Activated naive CD4-positive, alpha-beta T cell treated with anti-CD3 and anti-CD28 coated beads, Interleukin-2, amount 50 U/mL, for 16 hours (primary cell): ENCODE measurements at places on chromosomes 7 and 10.
A peak's percentile ranks its signal among the peaks of the same experiment; 100 is the strongest.

DNA sequence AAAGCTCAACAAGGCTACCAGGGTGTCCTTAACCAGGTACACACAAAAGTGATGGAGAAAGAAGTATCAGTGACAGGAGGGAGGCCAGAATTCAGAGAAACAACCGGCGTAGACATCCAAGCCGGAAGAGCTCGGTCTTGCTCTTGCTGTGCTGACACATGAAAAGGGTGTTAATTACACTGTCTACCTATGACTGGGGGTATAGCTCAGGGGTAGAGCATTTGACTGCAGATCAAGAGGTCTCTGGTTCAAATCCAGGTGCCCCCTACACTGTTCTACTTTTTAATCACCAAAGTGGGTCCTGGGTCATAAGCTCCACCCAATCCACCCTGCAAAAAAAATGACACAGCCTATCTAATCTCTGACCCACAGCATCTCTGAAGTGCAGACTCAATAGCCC lies 86.9 kb upstream of the ZNF746 start:
- no peak for DNase-seq

GRCh38 chr7:142298009-142298408 lies 40.2 kb upstream of the PRSS58 start:
- no peak for DNase-seq

DNA sequence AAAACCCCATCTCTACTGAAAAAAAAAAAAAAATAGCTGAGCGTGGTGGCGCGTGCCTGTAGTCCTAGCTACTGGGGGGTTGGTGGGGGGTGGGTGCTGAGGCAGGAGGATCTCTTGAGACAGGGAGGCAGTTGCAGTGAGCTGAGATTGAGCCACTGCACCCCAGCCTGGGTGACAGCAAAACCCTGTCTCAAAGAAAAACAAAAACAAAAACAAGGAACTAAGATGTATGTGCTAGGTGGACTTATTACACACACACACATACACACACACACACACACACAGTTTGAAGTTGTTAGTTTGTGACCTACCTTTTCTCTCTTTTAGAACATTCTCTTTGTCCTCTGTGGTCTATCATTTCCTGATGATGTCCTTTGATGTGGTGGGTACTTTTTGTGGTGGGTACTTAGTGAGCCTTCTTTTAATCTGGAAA lies 53.5 kb downstream of the EXOC6 start:
- no peak for DNase-seq

DNA sequence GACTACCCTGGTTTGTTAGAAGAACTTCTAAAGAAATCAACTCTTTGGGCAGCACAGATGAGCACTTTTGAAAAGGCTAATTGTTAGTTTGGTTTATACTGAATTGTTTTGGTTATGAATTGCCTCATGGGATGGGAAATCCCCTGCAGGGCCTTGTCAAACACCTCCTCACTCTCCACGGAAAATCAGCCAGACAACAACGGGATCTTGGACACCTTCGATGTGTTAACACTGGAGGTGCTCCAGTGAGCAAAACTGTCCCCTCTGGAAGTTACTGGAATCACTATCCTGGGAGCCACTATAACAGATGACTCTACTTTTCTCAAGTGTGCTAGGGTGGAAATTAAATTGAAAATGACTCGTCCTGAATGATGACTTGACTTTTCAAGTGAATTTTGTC lies 38.7 kb downstream of the CDK6 start:
- peak; percentile 22 for DNase-seq

DNA sequence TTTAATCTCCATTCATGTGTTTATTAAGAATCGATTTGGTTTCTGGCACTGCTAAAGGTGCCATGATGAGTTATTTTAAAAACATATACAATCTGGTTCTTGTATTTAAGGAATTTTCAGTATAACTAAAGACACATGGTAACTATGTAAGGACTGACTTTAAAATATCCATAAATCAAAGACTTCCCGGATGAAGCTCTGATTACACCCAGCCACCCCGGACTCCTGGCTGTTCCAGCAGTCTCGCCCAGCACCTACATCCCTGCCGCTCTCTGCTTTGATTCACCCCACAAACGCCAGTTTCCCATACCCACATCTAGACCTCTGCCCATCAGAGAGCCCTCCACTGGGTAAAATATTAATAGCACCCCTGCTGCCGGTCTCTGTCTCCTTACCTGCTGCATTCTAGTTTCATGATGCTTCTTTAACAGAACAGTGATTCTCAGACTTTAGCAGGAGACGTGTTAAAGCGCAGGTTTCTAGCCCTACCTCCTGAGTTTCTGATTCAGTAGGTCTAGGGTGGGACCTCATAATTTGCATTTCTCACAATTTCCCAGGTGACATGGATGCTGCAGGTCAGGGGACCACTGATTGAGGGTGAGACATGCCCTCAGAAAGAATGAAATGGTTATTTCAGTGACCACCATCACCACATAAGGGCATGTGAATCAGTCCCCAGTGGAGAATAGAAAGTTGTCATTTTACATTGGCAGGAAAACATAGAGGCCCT lies 185.7 kb downstream of the KIAA1217 start:
- no peak for DNase-seq

GRCh38 chr10:131824371-131825149 lies 76.2 kb upstream of the PPP2R2D start:
- DNase-seq = no peak

DNA sequence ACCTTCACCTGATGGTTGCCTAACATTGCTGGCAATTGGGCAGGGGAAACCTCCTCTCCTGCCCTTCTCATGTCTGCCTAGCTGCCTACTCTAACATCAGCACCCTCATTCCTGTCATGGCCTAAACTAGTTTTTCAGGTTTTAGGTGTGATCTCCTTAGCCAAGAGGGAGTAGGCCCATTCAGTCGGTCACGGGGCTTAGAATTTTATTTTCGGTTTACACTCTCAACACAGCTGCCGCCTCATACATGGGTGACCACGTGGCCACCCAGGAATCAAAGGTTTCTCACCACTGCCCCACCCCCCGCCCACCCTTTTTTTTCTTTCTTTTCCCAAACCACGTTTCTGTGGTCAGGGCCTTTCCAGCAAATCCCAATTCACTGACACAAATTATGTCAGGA lies 97.2 kb downstream of the RALA start:
- DNase-seq = no peak

DNA sequence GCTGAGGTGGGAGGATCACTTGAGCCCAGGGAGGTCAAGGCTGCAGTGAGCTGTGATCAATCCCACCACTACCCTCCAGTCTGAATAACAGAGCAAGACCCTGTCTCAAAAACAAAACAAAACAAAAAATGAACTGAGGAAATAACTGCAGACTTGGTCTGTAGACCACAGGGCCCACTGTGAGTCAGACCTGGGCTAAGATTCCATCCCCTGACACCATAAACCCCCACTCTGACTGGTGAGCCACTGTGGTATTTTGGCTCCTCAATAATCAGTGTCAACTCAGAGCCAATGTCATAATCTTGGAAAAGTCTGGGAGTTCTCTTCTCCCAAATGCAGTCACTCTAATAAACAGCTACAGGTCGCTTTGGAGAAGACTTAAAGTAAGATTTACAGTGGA lies 24.0 kb upstream of the ERCC6 start:
- DNase-seq = no peak

DNA sequence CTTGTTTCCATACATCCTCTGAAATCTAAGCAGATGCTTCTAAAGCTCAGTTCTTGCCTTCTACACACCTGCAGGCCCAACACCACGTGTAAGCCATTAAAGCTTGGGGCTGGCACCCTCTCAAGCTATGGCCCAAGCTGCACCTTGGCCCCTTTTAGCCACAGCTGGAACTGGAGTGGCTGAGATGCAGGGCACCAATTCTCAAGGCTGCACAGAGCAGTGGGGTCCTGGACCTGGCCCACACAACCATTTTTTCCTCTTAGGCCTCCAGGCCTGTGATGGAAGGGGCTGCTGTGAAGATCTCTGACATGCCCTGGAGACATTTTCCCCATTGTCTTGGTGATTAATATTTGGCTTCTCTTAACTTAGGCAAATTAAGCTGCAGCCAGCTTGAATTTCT lies 38.8 kb upstream of the ZMYND11 start:
- DNase-seq = no peak

DNA sequence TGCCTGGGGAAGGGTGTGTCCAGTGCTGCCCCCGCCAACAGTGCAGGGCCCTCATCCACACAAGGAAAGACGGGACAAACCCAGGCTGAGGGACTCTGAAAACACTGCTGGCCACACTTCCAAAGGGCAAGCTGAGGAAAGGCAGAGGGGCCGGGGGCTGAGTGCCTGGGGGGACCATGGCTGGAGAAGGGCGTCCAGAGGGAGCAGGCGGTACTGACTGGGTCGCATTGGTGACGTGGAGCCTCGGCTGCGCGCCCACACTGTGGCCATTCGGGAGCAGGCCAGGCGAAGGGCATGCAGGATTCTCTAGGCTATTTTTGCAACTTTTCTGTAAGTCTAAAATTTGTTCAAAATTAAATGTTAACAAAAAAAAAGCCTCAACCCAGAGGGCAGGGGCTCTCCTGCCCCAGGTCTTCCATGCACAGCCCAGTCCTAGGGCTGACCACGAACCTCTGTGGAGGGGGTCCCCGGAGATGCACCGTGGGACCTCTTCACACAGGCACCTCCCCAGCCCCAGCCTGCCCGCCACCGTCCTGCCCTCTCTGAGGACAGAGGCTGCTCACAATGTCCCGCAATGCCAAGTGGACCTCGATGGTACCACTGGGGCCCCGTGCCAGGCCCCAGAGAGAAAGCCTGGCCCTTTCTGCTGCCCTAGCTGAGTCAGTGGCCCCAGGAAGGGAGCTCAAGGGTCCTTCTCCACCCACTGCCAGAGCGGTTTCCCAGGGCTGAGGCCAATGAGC lies 10.4 kb downstream of the ADAM8 start:
- no peak for DNase-seq

DNA sequence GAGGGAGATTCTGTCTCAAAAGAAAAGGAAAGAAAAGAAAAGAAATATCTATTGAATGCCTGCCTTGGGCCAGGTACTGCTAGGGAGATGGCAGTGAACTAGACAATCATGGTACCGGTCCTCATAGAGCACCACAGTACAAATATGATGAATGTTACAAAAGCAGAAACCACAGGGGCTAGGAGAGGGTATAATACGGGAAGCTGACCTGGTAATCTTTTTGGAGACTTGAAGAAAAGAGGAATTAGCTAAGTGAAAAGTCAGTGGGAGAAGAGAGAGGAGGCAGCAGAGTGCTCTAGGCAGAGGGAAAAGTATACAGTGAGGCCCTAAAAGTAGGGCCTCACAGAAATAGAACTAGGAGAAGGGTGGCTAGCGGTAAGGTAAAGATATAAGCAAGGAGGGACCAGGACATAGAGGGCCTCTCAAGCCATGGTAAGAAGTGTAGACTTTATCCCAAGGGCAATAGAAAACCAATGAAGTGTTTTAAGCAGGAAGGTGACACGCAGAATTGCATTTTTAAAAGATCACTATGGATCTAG lies 42.8 kb upstream of the WNT8B start:
- no peak for DNase-seq

- no peak for DNase-seq
These were observed 29.4 kb upstream of the RAPGEF5 start for GRCh38 chr7:22386206-22386858.

DNA sequence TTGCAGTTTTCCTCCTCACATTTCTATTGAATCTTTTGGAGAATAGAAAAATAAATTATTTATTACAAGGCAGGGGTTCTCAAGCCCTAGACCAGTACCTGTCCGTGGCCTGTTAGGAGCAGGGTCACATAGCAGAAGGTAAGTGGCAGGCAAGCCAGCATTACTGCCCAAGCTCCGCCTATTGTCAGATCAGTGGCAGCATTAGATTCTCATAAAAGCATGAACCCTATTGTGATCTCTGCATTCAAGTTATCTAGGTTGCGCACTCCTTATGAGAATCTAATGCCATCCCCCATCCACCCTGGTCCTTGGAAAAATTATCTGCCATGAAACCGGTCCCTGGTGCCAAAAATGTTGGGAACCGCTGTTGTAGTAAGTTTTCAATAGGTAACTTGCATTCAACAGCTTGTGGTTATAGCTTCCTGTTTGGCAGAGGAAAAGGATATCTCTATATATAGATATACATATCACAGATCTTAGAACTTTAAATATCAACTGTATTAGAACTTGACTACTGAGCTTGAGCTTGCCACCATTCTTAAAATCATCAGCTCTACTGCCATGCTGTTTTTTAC lies 165.1 kb downstream of the AHR start:
- DNase-seq = no peak

DNA sequence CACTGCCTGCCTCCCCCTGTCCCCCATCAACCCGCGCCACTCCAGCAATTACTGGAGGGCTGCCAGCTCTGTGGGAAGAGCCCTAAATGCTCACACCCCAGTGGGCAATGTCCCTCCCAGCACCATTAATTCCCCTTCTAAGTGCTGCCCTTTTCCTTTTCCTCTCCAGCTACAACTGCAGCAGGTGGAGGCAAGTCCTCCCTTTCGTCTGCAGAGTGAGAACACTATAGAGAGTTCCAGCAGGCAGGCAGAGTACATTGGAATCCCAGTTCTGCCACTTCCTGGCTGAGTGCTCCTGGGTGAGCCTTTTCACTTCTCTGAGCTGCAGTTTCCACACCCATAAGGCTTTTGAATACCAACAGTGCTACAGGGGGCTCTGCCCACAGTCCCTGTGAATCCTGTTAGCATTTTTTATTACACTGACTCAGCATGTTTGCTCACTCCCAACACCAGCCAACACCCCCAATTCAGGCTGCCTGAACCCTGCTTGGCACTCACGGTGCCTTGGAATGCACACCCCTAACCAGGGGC lies 447.0 kb downstream of the GRID1 start:
- no peak for DNase-seq

DNA sequence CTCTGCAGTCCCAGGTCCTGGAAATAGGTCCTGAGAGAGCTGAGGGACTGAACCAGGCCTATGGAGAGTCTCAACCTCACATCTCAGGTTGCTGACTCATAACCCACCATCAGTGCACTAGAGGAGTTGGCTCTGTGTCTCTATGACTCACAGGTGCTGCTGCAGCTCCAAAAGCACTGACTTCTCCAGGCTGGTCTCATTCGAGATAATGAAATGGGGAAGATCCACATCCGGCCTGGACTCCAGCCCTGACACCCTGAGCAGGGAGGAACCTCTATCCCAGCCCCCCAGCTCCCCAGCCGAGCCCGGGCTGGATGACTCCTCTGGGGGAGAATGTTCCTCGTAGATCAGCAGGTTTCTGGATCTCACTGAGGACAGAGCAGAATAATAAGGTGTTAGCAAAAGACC lies 35.5 kb upstream of the DGKI start:
- no peak for DNase-seq
